ENCODE measurements at places on chromosomes 12 and 14.

GRCh38 chr12:100610666-100611430 is 37.4 kb downstream of the GAS2L3 start:
- no peak for DNase-seq

- DNase-seq = no peak
Measured at GRCh38 chr14:100667656-100668055, 59.0 kb upstream of the DLK1 start.

- no peak for DNase-seq
Measured at GRCh38 chr14:96888158-96888557, 91.0 kb downstream of the VRK1 start.

DNA sequence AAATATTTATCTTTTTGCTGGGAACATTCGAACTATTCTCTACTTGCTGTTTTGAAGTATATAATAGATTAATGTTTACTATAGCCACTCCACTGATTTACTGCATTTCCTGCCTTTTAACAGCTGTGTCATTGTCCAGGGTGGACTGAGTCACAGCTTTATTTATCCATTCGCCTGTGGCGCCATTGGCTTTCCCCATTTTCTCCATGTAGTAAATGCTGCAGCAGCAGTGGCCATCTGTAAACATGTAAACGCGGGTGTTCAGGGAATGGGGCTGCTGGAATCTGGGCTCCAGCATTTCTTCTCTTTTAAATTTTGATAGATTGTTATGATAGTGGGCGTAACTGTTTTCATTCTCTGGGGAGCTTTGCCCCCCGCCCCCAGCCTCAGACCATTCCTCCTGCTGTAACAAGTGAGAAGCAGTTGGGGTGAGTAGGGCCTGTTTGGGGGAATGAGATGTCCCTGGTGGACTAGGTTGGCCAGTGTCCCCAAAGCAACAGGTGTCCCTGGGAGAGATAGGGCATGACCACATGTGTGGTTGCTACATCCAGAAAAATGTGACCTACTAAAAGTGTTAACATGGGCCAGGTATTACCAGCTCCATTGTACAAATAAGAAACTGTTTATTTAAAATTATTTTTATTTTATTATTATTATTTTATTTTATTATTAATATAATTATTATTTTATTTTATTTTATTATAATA is 32.9 kb downstream of the RIN3 start:
- DNase-seq = no peak

GRCh38 chr14:59465316-59466135 is at the start of gene GPR135:
Gene GPR135, minus strand, starts transcription at chr14:59465380. Its CDS starts 154 bp downstream, at chr14:59465226.
- DNase-seq = peak; percentile 46

DNA sequence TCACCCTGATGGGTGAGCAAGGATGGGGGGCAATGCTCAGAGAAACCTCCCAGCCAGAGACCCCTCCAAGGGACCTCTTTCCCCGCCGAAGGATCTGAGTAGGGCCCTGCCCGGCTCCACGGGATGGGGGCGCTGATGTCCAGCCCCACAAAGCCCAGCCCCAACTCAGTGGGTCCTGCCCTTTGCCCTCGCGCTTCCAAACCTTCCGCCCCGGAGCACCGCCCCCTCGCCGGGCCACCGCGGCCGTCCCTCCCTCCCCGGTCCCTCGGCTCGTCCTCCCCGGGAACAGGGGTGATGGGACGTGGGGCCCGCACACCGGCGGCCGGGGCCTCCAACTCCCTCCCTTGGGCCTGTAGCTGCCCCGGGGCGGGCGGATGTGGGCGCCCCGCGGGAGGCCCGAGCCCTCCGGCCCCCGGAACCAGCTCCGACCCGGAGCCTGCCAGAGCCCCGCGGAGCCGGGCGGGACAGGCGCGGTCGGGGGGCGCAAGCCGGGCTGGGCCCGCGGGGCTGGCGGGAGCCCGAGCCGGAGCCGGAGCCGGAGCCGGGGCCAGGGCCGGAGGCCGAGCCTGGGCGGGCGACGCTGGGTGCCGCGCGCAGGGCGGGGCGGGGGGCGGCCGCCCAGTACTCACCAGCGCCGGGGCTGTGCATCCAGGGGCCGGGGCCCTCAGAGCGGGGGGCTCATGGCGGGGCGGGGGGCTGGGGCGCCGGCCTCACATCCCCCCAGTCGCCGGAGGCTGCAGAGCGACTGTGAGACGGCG is 386 bp downstream of the HDAC7 start:
- peak; percentile 52 for DNase-seq

GRCh38 chr12:91109148-91109564 is 2.1 kb downstream of the LUM start:
- DNase-seq = peak; percentile 10

- no peak for DNase-seq
Measured at GRCh38 chr12:16323010-16323409, 24.4 kb upstream of the MGST1 start.

- no peak for DNase-seq
Measured at GRCh38 chr14:70709726-70710382, 68.1 kb downstream of the TTC9 start.

GRCh38 chr14:39452680-39453079 is 20.4 kb upstream of the FBXO33 start:
- no peak for DNase-seq

DNA sequence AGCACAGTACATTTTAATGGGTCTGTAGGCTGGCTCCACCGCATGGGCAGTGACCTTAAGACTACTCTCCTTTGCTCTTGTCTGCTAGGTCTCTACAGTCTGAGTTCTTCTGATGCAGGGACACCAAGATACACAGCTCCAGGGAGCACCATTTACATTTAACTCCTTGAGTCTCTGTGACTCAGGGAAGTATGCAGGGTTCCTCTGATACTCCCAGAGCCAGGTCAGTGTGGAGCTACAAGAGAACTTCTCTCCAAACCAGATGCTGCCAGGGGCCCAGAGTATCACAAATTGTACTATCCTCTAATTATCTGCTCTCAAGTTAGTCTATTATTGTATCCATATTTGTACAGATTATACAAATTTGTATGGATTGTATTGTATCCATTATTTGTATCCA is 15.2 kb downstream of the ZFP36L1 start:
- no peak for DNase-seq

DNA sequence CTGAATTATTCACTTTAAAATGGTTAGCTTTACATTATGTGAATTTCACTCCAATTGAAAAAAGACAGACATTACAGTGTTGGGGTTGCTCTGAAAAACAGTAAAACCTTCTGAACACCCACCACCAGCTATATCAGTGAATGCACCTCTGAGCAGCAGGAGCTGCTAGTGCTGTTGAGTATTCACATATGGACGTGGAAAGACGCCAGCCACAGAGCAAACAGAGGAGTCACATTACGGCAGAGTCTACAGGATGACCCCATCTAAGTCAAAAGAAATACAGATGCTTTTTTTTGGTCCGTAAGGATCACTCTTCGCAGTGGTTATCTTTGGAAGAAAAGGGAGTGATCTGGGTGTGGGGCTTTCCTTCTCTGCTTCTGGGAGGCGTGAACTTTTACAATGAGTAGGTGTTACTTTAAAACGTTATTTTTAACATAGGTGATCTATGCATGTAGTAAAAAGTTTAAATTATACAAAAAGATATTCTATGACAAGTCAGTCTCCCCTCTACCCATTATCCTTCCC is 4.5 kb downstream of the HVCN1 start:
- DNase-seq = no peak

GRCh38 chr14:88559852-88560251 is 3.0 kb upstream of the ZC3H14 start:
- no peak for DNase-seq

GRCh38 chr14:60226298-60226697 is 22.7 kb upstream of the PPM1A start:
- DNase-seq = no peak

DNA sequence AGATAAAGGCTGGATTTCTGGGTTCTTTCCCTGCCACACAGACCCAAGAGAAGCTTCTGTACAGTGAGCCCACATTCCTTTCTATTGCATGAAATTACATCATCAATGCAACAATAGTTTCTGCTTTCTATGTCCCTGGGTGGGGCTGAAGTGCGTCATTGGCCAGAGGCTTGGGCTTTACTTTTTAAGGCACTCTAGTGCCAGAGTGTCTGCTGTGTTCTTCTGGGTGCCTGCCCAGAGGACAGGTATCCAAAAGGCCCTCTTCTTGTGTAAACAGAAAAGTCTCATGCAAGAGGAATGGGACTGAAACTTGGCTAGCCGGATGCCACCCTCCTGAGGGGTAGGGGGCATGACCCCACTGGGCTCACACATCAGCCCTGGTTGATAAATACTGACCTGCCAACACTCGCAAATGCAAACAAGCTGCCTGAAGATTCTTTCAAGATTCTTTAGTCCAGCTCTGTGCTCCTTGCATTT is 5.9 kb downstream of the KRT86 start:
- DNase-seq = no peak

- no peak for DNase-seq
Measured at GRCh38 chr14:82029038-82029437, 495.4 kb upstream of the SEL1L start.

DNA sequence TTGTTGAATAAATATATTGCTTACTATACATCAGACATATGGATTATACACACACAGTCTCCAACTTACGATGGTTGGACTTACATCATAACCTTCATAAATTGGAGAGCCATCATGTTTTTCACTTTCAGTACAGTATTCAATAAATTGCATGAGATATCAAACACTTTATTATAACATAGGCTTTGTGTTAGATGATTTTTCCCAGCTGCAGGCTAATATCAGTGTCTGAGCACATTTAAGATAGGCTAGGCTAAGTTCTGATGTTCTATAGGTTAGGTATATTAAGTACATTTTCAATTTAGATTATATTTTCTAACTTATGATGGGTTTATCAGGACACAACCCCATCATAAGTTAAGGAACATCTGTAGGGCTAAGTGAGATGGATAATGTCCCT is 17.9 kb upstream of the KRR1 start:
- no peak for DNase-seq

GRCh38 chr14:67963960-67964812 is 144.6 kb downstream of the RAD51B start:
- DNase-seq = no peak

DNA sequence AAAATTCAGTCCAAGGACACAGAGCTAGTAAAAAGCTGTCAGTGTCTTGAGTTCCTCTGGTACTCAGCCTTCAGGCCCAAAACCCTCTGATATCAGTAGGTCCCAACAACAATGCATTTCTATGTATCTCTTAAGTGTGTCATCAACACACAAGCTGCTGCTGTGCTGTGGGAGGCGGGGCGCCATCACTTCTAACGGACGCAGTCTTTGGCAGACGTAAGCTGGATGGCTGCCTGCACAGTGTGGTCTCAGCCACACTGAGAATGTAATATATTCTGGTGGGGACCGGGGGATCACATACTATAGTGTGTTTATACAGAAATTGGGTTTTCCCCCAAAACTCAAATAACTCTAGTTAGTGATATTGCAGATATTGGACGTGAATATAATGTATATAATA is 123.9 kb downstream of the SUDS3 start:
- no peak for DNase-seq

DNA sequence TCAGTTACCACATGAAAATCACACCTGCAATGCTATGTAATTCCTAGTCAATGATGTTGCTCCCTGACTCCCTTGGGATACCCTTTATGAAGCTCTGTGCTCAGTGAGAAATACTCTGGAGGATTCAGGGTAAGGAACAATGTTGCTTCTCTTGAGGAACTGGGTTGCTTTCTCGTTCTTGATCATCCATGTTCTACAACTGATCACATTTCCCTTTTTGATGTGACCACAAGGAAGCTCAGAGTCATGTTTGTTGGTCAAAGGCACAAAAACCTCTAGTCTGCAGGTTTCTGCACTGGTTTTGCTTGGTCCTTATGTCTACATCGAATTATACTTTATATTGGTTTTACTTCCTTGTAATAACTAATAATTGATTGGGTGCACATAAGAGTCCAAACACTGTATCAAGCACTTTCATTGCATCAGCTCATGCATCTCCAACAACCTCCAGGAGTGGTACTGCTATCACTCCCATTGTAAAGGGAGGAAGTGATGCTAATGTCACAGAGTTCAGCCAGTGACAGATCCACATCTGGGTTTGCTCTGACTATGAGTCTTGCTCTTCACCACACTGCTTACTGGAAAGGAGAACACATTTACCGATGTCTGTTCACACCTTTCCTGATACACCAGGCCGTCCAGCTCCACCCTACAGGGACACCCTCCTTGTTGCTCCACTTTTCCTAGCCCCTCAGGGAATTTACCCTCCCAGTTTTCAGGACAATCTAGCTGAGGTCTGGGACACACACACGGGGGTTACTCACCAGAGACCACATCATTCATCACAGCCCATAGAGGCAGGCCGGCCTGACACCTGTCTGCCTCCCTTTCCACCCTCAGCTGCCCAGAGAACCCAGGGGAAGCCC is 41.0 kb downstream of the CMKLR1 start:
- no peak for DNase-seq

All from CD4-positive, alpha-beta T cell treated with Interleukin-4 for 1 hour (primary cell).